ENCODE measurements at places on chromosomes 3 and 15. TPM values are rescaled to one million over a fixed set of nuclear protein-coding genes. Genes with fewer than 3 reads are reported as not detected.

B3GNT5 gene
- polyA plus RNA-seq = 22.2 TPM

IL17RB gene
- 11.7 TPM for polyA plus RNA-seq

MIX23 gene
- 40.8 TPM for polyA plus RNA-seq

DNA sequence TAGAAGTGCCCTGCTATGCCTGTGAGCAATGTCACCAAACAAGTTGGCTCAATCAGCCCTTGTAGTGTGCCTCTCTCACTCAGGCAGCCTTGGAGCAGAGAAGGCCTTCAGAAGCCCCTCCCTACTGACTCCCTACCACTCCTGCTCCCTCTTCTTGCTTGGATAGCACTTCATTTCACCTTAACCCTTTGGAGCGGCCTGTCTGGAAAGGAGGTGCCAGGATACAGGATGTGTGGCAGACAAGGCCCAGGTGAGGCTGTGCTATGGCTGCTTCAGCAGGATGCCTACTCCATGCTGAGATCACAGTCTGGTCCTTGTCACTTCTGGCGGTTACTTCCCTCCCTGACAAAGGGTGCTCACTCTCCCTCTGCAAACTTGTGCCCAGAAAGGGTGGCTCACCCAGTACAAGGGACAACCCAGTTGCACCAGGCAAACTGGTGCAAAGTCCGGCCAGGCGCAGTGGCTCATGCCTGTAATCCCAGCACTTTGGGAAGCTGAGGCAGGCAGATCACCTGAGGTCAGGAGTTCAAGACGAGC is 1.1 kb downstream of the MON1A start:
- peak; percentile 47 for DNase-seq
